Epithelial cell of prostate (primary cell): ENCODE measurements at places on chromosomes 12 and 14.
A peak's percentile ranks its signal among the peaks of the same experiment; 100 is the strongest.

GRCh38 chr12:68207276-68207675, 18.3 kb downstream of the IL26 start:
- no peak for DNase-seq

- DNase-seq: peak; percentile 12
These were observed 468.9 kb upstream of the LRFN5 start for GRCh38 chr14:41137741-41138140.

GRCh38 chr12:131921866-131922769, 7.0 kb upstream of the PUS1 start:
- no peak for DNase-seq

DNA sequence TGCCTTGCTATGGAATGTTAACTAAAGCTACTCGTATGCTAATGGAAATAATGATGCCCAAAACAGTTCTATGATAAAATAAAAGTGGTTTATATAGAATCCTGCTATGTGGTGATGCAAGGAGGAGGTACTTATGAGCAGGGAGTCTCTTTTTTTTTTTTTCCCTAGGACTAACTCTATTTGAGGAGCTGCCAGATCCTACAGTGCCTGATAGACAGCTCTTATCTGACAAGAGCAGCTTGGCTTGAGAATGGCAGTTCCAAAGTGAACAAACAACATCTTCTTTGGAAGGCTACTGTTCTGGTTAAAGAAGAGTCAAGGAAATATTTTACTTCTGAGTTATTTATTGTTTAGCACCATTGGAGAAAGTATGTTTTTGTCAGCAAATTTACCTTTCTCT, 10.2 kb upstream of the ACSM4 start:
- no peak for DNase-seq

GRCh38 chr12:51714666-51715065, 123.6 kb downstream of the SCN8A start:
- DNase-seq: no peak

DNA sequence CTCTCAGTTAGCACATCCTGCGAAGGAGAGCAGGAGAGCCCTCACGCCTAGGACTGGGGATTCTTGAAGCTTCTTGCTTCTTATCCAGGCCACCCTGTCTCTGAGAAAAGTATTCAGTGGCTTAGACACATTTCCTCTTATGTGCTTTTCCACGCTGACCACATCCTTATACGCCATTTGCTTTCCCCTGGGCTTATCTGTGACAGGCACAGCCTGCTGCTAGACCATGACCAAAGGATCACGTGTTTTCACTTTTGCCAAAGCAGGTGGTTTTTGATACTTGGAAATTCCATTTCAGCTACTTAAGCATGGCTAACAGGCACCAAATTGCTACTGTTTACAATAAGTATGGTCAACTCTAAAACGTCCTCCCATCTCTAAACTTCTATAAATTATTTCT, 587.4 kb downstream of the AACS start:
- no peak for DNase-seq

DNA sequence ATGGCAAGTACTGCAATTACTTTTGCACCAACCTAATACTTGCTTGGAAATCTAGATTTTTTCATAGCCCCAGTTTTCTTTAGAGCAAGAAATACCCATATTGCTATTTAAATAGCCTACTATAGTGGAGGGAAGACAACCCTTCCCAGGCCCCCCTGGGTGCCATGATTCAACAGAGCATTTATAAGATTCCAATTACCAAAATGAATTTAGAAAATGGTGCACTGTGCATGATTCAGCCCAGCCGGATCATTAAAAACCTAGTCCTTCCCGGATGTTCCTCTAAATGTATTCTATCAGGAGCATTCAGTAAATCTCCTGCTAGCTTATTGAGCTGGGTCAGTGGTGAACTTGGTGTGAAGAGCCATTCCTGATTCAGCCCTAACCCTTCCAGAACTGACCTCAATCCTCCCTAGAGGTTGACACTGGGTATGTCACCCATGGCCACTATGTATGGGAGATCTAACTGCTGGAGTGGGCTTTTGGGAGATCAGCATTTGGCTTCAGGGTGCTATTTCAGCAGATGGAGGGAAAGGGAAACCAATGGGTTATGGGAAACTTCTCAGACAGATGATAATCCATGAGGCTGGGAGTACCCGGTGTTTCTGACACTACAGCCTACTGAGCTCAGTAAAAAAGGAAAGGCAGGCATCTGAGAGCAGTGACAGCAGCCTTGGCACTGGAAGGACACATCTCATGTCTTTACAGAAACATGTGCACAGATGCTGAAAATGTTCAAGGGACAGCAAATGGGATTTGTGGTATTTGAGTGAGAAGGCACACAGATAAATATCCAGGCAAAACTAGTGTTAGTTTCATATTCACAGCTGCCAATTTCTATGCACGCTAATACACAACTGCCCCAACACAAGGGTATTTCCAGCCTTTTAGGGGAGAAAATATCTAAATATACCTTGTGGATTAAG, 258.9 kb downstream of the DPF3 start:
- DNase-seq: no peak

- DNase-seq: peak; percentile 61
These were observed 55.6 kb downstream of the CLIP1 start for GRCh38 chr12:122366685-122367475.

- no peak for DNase-seq
These were observed 739.1 kb upstream of the ATXN7L3B start for GRCh38 chr12:73798523-73798922.

DNA sequence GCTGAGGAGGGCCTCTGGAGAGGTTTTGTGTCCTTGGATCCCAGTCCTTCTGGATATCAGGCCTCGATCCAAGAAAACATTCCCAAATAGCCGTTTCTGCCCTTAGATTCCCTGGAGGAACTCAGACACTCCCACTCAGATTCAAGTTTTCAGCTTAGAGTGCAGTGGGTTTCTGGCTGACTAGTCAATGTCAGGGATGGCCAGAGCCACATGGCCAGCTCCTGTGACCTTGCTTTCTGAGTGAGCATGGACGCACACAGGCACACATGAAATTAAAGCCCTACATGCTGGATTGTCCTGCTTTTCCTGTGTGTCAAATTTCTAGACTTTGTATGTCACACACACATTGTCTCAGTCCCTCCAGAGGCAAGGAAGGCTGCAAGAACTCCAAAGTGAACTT, 86.2 kb downstream of the TNFAIP2 start:
- DNase-seq: no peak

GRCh38 chr12:108821407-108822397, 35.7 kb downstream of the SSH1 start:
- DNase-seq: no peak

- DNase-seq: no peak
These were observed 31.4 kb downstream of the PSMC1 start for GRCh38 chr14:90287791-90288190.

DNA sequence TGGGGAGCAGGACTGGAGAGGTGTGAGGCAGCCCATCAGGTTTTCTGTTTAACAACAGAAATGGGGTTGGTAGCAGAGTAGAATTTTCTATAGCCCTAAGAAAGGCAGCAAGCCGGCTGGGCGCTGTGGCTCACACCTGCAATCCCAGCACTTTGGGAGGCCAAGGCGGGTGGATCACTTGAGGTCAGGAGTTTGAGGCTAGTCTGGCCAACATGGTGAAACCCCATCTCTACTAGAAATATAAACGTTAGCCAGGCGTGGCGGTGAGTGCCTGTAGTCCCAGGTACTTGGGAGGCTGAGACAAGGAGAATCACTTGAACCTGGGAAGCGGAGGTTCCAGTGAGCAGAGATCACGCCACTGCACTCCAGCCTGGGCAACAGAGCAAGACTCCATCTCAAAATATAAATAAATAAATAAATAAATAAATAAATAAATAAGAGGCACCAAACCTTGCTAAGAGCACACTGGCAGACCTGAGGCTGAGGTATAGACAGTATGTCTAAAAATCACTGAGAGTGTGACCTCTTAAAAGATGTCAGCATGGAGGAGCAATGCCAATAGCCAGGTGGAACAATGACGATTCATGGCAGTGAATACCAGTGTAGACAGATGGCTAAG, 115.6 kb downstream of the SLC38A4 start:
- DNase-seq: no peak

DNA sequence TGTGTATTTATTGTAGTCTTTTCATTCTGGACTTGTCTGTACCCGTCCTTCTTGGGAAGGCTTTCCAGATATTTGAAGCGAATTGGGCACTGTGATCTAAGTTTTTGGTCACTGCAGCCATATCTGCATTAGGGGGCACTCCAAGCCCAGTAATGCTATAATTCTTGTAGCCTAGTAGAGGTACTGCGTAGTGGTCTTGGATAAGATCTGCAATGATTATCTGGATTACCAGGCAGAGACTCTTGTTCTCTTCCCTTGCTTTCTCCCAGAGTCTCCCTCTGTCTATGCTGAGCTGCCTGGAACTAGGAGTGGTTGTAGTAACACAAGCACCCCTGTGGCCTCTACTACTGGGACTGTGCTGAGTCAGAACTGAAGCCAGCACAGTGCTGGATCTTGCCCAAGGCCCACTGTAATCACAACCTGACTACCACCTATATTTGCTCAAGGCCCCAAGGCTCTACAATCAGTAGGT, 30.0 kb downstream of the SLC38A2 start:
- no peak for DNase-seq

DNA sequence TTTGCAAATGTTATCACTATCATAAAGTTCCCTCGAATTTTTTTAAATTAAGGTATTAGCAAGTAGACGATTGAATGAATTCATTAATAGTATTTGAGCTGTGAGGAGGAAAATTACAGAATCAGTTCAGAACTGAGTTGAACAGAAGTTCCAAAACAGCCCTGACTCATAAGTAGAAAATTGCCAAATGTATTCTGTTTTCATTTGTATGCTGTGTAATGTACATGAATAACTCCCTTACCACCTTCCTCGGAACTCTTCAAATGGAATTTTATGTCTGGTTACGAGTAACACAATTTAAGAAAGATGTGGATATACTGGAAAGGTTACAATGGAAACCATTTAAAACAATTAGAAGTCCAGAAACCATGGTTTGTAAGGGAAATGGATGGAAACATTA, 283.3 kb upstream of the FAR2 start:
- no peak for DNase-seq

DNA sequence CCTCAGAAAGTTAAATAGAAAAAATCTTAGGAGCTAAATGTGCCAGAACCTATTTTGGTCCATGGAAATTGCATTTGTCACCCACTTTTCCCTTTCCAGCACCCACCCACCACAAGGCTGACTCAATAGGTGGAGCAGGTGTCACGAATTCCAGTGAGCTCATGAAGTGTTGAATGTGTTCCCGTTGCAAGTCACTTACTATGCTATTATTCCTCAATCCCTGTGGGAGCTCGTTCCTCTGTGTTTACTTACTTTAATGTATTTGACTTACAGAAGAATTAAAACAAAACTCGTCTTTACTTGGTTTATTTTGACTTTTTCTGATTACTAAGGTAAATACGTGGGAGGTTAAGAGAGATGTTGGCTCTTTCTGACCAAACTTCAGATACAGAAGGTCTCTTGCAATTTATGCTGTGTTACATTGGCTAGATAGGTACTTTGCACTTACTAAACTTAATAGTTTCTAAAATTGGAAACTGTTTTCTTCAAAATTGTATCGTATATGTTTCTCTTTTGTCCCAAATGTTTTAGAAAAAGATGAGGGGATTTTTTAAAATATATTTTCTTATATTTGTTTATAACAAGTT, 269.4 kb upstream of the NOVA1 start:
- DNase-seq: no peak

DNA sequence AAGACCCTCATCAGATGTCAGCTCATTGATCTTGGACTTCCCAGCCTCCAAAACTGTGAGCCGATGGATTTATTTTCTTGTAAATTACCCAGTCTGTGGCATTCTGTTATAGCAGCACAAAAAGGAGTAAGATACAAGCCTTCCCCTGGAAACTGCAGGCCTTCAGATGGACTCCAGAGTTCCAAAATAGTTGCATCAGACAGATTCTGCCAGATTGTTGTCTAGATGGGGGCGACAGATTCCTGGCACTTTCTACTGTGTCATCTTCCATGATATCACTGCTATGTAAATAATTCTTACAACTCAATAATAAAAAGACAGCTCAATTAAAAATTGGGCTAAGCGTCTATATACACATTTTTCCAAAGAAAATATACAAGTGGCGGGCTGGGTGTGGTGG, 17.2 kb upstream of the MARK3 start:
- DNase-seq: no peak

DNA sequence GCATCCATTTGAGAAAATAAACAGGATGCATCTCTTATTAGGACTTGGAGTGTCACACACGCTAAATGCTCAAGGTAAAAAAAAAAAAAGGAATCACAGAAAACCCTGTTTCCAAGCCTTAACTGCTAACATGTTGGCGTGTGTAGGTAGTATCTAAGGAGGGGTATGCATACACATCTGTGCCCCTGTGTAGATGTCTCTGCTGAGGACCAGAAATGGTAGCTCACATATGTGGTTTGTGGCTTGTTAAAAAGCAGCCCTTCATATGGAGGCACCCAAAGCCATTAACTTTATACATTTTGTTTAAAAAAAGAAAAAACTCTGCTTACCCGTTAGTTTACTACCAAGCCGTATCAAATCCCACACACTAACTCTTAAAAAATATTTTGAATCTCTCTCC, 314.1 kb downstream of the SNAPC1 start:
- no peak for DNase-seq

DNA sequence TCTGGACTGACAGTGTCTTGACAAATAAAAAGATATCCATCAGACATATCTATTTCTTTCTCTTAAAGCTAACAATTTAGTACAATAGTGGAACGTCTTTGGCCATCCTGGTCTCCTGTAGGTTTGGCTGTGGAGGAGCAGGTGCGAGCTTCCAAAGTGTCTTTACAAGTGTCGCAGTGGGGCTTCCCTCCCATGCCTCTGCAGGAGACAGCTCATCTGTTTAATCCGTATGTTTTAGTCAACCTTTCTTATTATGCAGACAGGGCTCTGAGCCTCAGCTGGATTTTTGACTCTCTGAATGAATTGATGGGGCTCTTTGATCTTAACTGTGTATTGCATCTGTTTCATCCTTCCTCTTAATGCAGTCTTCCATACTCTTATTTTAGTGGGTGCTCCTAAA, 57.5 kb downstream of the RMST start:
- DNase-seq: no peak

GRCh38 chr14:101075801-101076413, 172.4 kb upstream of the RTL1 start:
- DNase-seq: no peak

DNA sequence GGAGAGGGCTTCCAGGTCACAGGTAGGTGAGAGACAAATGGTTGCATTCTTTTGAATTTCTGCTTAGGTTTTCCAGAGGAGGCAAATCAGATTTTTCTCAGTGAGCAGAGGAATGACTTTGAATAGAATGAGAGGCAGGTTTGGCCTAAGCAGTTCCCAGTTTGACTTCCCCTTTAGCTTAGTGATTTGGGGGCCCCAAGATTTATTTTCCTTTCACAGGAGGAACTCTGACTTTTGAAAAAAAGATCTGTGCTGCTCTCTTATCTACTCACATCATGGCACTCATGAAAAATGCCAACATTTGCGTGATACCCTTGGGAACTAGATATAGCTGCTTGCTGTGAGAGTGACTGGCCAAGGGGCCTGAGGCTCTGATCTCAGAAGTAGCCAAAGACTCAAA, 58.0 kb upstream of the EVL start:
- no peak for DNase-seq
